ENCODE measurements at places on chromosomes 3 and 15. TPM values are rescaled to one million over a fixed set of nuclear protein-coding genes. Genes with fewer than 3 reads are reported as not detected.
A peak's percentile ranks its signal among the peaks of the same experiment; 100 is the strongest.

The GOLGA8G gene
- total RNA-seq = not detected

GRCh38 chr3:51276046-51276445 lies 109.0 kb upstream of the MANF start:
- no peak overlapping the region for H3K27ac ChIP-seq
- DNase-seq = no peak
- H3K27me3 ChIP-seq = no peaks in the 10 kb centered on the region
- no peak overlapping the region for H3K4me3 ChIP-seq
- H3K36me3 ChIP-seq = no peaks in the 10 kb centered on the region

- H3K36me3 ChIP-seq = no peaks in the 10 kb centered on the region
- H3K4me3 ChIP-seq = no peak overlapping the region
- H3K27ac ChIP-seq = no peak overlapping the region
- no peaks in the 10 kb centered on the region for H3K27me3 ChIP-seq
- DNase-seq = no peak
- H3K4me1 ChIP-seq = no peaks in the 10 kb centered on the region
Observed at GRCh38 chr3:173065543-173065981, 75.5 kb downstream of the SPATA16 start.

The LINGO1 gene
- total RNA-seq = not detected

The SLC22A13 gene
- total RNA-seq = 0.85 TPM

The HES1 gene
- 4.4 TPM for total RNA-seq

GRCh38 chr3:52083556-52084087 lies 27.3 kb upstream of the DUSP7 start:
- no peak overlapping the region for H3K27ac ChIP-seq
- DNase-seq = no peak
- H3K36me3 ChIP-seq = no peaks in the 10 kb centered on the region
- H3K4me1 ChIP-seq = peaks cover 36% of the 10 kb centered on the region
- no peak overlapping the region for H3K4me3 ChIP-seq

The CTXN2 gene
- total RNA-seq = not detected

- H3K36me3 ChIP-seq = no peaks in the 10 kb centered on the region
- no peak overlapping the region for H3K27ac ChIP-seq
- no peak overlapping the region for H3K4me3 ChIP-seq
- no peaks in the 10 kb centered on the region for H3K4me1 ChIP-seq
- no peaks in the 10 kb centered on the region for H3K27me3 ChIP-seq
- DNase-seq = no peak
Observed at GRCh38 chr15:78210349-78210717, 24.0 kb downstream of the ACSBG1 start.

GRCh38 chr3:35601959-35602358 lies 37.4 kb upstream of the ARPP21 start:
- no peak overlapping the region for H3K27ac ChIP-seq
- H3K4me1 ChIP-seq = no peaks in the 10 kb centered on the region
- H3K4me3 ChIP-seq = no peak overlapping the region
- H3K36me3 ChIP-seq = no peaks in the 10 kb centered on the region
- no peak for DNase-seq

The TLR9 gene
- total RNA-seq = 0.20 TPM

The AMIGO3 gene
- not detected for total RNA-seq

DNA sequence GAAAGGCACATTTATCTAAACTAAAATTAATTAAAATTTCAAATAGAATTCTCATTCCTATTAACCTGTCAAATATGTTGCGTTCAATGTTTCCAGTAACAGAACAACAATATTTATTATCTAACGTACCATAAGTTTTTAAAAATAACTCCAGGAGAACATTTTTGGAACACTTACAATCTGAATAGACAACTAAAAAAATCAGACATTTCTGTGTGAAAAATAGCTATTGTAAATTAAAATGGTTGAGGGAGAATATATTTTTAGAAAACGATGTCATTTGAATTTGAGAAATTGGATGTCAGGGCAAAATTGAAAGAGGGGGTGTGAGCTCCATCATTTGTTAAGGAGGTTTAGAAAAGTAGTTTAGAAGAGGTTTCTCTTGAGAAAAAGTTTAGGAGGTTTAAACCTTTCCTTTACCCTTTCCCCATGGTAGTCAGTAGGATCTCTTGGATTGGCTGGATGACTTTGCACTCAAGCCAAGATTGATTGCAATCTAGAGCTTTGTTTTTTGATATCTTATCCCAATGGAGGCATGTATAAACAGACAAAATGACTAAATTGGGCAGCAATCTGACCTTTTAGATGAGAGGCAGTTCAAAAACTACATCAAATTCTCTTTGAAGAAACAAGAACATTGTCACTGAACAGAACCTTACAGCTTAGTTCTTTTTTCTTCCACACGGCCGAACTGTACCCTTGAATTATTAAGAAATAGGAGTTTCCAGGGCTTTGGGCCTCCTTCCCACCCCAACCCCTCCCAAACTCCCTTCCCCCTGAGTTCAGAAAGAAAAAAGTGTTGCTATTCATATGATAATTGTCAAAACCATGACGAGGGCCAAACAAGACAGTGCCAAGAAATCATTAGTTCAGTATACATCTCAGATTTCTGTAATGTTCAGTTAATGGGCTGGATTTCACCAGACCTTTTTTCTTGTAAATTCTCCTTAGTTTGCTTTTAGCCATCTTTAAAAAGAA lies 79.7 kb upstream of the CDIN1 start:
- H3K27me3 ChIP-seq = no peaks in the 10 kb centered on the region
- H3K4me3 ChIP-seq = no peak overlapping the region
- no peaks in the 10 kb centered on the region for H3K36me3 ChIP-seq
- no peak overlapping the region for H3K27ac ChIP-seq
- no peaks in the 10 kb centered on the region for H3K4me1 ChIP-seq

DNA sequence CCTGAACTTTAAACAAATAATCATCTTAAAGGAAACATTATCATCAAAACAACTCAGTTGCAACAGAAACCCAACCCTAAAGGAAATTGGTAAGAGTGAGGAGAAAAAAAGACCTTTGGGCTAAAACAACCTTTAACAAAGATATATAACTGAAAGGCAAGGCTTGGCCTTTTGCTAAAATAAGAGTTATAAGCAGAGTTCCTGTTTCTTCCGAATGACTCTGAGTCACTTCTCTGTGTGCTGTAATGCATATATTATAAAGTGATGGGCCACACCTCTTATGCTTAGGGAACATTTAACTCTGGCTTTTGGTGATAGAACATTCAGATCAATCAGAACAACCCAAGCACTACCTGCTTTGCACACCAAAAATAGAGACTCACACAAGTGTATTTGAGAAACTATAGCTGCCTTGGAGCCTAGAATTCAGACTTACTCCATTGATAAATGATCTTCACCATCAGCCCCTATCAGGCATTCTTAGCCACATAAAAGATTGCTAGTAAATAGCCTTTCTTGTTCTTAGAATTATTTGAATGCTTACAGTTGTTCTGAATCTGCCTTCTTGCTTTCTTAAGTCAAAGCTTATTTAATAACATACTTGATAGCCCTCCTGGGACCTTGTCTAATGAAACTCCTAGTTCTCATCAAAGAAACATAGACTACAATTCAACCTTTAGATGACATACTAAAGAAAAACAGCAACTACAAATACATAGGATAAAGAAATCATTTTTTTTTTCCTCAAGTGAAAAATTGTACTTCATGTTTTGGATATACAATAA lies 294.2 kb upstream of the SEMA6D start:
- no peak overlapping the region for H3K4me3 ChIP-seq
- no peaks in the 10 kb centered on the region for H3K27me3 ChIP-seq
- no peaks in the 10 kb centered on the region for H3K4me1 ChIP-seq
- H3K36me3 ChIP-seq = no peaks in the 10 kb centered on the region

- no peaks in the 10 kb centered on the region for H3K4me1 ChIP-seq
- H3K27me3 ChIP-seq = no peaks in the 10 kb centered on the region
- no peak overlapping the region for H3K27ac ChIP-seq
Observed at GRCh38 chr3:129357616-129358015, 70.8 kb downstream of the EFCAB12 start.

DNA sequence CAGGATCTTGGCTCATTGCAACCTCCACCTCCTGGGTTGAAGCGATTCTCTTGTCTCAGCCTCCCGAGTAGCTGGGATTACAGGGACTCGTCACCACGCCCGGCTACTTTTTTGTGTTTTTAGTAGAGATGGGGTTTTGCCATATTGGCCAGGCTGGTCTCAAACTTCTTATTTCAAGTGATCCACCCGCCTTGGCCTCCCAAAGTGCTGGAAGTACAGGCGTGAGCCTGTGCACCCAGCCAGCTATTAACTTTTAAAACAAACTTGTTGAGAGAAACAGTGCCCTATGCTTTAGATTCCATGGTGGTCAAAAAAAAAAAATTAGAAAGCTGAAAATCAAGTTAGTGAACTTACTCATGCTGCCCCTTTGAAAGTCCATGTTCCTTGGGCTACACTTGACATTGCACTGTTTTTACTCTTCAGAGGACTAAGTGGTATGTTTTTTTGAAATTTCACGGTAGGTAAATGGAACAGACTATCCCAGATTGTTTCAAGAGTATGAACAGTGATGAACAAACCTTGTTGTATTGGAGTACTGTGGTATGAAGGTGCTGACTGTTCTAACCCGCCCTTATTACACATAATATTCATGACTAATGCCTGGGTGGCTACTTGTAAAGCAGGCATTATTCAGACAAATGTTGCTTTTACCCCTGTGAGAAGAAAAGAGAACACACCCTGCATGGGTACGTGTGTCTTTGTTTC lies 206.9 kb downstream of the KLHL25 start:
- H3K4me3 ChIP-seq = no peak overlapping the region
- H3K27ac ChIP-seq = no peak overlapping the region
- H3K4me1 ChIP-seq = peaks cover 14% of the 10 kb centered on the region
- H3K27me3 ChIP-seq = no peaks in the 10 kb centered on the region
- H3K36me3 ChIP-seq = peaks cover 29% of the 10 kb centered on the region
- DNase-seq = no peak

GRCh38 chr3:95184038-95184437 lies 1121.2 kb downstream of the NSUN3 start:
- H3K4me3 ChIP-seq = no peak overlapping the region
- DNase-seq = no peak
- H3K27me3 ChIP-seq = no peaks in the 10 kb centered on the region
- H3K36me3 ChIP-seq = no peaks in the 10 kb centered on the region
- no peak overlapping the region for H3K27ac ChIP-seq
- H3K4me1 ChIP-seq = no peaks in the 10 kb centered on the region

The CYP1A1 gene
- not detected for total RNA-seq

GRCh38 chr15:96230526-96231181 lies 99.8 kb upstream of the NR2F2 start:
- no peaks in the 10 kb centered on the region for H3K4me1 ChIP-seq
- H3K36me3 ChIP-seq = no peaks in the 10 kb centered on the region
- no peak overlapping the region for H3K4me3 ChIP-seq

DNA sequence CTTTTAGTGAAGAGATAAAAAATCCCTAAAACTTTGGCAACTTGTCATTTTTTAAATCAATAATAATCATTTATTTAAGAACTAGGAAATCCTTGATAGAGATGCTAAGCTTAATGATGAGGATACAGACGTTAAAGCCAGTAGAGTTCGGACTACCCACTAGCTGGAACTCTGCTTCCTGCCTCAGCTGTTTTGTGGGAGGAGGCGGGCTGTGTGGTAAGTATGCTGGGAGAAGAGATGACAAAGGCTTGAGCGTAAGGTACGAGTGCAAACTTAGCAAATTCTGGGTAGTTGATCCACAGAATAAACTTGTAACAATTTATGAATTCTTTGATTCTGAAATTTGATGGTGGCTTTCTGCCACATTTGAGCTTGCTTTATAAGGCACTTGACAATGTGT lies 111.2 kb upstream of the NANOGP8 start:
- no peaks in the 10 kb centered on the region for H3K27me3 ChIP-seq
- no peaks in the 10 kb centered on the region for H3K36me3 ChIP-seq
- no peak overlapping the region for H3K27ac ChIP-seq
- no peak for DNase-seq

DNA sequence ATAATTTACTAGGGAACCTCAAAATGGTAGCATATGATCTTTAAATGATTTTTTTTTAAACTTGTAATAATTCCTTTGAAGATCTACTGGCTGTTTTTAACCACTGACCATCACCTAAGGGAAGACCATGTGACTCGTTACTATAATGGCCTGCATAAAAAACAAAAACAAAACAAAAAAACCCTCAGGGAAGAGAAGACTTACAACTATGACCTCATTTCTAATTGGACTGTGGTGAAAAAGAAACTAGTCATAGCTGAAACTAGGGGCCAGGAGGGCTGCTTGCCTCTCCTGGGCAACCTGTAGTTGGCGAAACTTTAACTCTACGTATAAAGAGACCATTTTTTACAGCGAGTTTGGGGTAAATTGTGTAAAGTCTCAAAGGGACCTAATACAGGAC lies 23.0 kb downstream of the PAQR9 start:
- no peaks in the 10 kb centered on the region for H3K36me3 ChIP-seq
- peaks cover 2% of the 10 kb centered on the region for H3K27me3 ChIP-seq
- no peak for DNase-seq
- H3K27ac ChIP-seq = no peak overlapping the region
- H3K4me1 ChIP-seq = no peaks in the 10 kb centered on the region

GRCh38 chr15:74901612-74902063 lies 5.0 kb downstream of the FAM219B start:
- peak overlapping the region; percentile 14 for H3K27ac ChIP-seq
- no peaks in the 10 kb centered on the region for H3K27me3 ChIP-seq
- peaks cover 26% of the 10 kb centered on the region for H3K4me1 ChIP-seq
- H3K4me3 ChIP-seq = no peak overlapping the region

The RNU5B-1 gene
- 15.0 TPM for total RNA-seq

- H3K4me1 ChIP-seq = no peaks in the 10 kb centered on the region
- no peaks in the 10 kb centered on the region for H3K36me3 ChIP-seq
- H3K27me3 ChIP-seq = no peaks in the 10 kb centered on the region
- no peak overlapping the region for H3K27ac ChIP-seq
- no peak overlapping the region for H3K4me3 ChIP-seq
- DNase-seq = no peak
Observed at GRCh38 chr3:37770336-37770735, 91.3 kb upstream of the CTDSPL start.

DNA sequence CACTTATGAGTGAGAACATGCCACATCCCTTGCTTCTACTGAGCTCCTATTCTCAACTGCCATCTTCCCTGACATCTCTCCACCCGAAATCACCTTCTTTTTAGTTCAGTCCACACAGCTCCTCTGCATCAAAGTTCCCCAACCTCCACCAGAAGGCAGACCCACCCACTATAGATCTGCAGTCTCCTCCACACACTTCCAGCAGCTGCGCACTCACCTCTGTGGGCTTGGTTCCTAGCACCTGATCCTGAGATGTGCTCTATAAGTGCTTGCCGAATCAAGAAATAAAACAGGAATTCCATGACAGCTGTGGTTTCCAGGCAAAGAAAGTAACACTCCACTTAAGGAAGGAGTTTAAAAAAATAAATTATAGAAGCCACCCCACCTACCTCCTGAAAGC lies 85.4 kb downstream of the TRANK1 start:
- no peak overlapping the region for H3K4me3 ChIP-seq
- H3K4me1 ChIP-seq = peaks cover 3% of the 10 kb centered on the region
- no peaks in the 10 kb centered on the region for H3K27me3 ChIP-seq
- no peak for DNase-seq
- no peak overlapping the region for H3K27ac ChIP-seq
- peaks cover 80% of the 10 kb centered on the region for H3K36me3 ChIP-seq

The CPB1 gene
- not detected for total RNA-seq

The PPP2R3A gene
- 0.43 TPM for total RNA-seq

The CCDC54 gene
- total RNA-seq = not detected
